ENCODE measurements at places on chromosomes 7 and 10.

DNA sequence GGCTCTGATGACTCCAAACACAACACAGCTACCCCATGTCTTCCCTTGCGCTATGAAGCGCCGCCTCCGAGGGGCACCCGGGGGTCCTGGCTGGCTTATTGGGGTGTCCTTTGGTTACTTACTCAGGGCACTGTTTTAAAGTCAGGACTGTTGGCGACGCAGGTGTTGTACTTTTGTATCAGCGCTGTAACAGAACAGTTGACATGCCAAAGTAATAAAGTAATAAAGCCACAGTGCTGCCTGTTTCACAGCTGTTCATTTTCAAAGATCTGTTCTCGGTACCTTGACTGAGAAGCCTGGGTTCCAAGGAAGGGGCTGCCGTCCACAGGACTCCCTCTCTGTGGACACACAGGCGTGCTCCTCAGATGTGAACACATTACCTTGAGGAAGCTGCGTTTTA is 64.1 kb downstream of the WDR37 start:
- no peak for DNase-seq

GRCh38 chr10:74047304-74047703 is 49.4 kb downstream of the VCL start:
- no peak for DNase-seq

DNA sequence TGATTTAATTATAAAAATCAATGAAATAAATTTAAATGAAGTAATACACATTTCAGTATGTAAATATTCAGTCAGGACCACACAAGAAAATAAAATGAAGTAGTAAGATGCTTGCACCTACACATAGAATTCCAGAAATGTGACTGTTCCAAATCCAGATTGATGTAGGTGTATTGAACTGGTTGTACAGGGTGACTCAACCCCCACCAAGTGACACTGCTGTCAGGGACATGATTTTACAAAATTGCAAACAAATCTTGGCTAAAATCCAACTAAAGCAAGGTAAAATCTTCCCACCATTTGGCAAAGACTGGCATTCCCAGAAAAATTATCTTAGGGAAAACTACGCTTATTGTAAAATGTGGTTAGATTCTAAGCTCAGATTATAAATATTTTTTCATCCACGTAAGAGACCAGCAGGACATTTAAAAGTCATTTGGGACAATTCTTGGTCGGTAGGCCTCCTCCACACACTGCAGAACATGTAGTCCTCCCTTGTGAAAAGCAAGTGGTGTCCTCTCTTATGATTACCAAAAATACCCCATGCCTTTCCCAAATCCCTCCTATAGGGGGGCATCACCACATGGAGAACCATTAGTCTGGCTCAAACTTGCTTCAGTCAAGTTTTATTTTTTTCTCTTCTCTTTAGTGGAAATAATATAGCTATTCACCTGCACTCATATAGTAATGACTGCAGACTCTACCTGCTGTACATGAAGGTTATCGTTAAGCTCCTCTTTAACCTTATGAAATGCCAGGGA is 287.1 kb upstream of the SMIM30 start:
- DNase-seq, result no peak

GRCh38 chr7:101542527-101543241 is 86.4 kb downstream of the MYL10 start:
- DNase-seq, result peak; percentile 86

- DNase-seq, result peak; percentile 66
These were observed 232.2 kb downstream of the DNAJB6 start for GRCh38 chr7:157568770-157569584.

DNA sequence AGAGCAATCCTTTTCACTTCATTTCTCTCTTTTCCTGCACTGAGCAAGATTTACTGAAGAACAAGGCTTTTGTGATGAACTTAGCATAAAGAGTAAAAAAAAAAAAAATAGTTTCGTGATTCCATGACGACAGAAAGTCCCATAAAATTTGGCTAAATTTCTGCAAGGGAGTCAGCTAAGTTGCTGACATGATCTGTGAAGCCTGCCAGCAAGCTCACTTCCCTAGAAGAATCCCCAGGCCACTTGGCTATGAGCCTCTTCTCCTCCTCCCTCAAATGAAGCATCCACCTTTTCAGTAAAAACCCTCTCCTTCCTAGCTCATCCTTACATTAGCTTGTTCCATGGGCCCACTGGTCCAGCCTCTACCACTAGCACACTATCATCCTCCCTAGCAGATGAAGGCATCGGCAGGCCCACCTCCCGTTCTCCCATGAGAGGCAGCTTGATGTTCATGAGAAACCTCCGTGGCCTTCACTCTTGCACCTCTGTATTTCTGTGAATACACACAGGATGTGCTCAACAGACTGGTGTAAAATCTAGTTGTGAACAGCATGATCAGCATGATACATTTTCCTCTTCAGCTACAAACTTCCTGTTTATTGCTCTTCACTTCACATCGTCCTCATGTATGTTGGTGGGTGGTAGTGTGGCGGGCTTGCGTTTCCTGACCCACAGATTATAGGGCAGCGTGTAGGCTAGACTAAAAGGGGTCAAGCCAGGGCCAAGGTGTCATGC is 30.9 kb downstream of the GIMAP8 start:
- DNase-seq, result no peak

- DNase-seq, result peak; percentile 91
These were observed 100.8 kb downstream of the EBF3 start for GRCh38 chr10:129863201-129863663.

DNA sequence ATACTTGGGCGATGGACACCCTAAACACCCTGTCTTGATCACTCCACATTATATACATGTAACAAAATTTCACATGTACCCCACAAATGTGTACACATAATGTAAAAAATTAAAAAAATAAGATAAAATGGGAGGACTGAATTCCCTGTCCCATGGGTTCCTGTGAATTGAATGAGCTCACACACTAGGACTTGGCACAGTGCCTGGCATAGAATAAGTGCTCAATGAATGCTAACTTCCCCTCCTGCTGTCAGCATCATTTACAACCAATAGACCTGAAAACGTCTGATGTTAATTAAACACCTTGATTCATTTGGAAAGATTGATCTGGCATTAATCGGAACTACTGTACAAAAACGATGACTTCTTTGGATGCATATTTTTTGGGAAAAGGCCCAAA is 117.3 kb upstream of the ZNF438 start:
- no peak for DNase-seq

GRCh38 chr10:66565999-66566398 is 359.8 kb upstream of the LRRTM3 start:
- no peak for DNase-seq

GRCh38 chr10:69363666-69364065 is 53.1 kb downstream of the TACR2 start:
- DNase-seq, result no peak

- peak; percentile 49 for DNase-seq
These were observed 6.1 kb downstream of the CYP26A1 start for GRCh38 chr10:93079663-93080349.

DNA sequence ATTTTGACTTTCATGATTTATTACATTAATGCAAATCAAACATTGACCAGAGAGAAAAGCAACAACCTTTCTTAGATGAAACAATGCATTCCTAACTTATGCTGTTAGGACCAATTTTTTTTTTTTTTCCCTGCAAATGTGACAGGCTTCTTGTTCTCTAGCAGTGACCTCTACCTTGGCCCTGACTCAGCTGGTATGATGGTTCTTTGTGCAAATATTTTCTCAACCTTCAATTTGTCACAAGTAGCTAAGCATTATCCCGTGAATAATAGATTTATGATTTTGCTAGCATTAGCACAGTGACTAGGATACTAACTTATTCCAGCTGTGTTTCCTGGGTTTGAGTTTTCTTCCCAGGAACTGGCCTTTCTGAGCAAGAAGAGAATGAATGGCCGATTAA is 64.9 kb downstream of the PPP1R9A start:
- no peak for DNase-seq

DNA sequence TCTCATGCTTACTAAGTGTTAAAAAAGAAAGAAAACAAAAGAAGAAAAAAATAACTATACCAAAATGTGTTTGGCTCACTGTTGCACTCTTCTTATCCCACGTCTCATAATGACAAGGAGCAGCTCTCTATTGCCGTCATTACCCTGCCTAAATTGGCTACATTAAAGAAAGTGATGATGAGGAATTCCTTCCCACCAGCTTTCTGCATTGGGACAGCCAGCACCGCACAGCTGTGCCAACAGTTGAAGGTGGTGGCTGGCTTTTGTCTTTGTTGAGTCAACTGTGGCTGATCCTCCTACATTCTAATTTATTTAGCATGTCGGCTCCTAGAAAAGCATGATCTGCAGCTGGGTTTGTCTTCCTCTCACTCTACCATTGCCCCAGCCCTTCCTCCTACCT is 751.8 kb downstream of the KCNMA1 start:
- no peak for DNase-seq

DNA sequence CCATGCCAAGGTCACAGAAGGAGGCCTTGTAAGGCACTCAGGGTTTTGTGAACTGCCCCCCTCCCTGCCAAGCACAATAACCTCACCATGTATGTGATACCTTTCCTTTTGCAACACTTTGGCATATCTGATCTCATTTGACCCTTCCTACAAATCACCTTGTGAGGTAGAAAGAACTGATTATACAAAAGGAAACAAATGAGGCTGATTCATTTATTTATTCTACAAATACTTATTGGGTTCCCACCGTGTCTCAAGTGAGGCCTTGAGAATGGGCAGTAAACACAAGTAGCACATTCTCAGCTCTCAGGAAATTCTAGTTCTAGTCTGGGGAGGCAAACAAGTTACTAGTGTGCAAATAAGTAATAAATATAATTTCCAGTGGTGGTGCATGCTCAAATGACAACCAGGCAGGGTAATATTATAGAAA is 19.6 kb downstream of the PLCE1 start:
- no peak for DNase-seq

DNA sequence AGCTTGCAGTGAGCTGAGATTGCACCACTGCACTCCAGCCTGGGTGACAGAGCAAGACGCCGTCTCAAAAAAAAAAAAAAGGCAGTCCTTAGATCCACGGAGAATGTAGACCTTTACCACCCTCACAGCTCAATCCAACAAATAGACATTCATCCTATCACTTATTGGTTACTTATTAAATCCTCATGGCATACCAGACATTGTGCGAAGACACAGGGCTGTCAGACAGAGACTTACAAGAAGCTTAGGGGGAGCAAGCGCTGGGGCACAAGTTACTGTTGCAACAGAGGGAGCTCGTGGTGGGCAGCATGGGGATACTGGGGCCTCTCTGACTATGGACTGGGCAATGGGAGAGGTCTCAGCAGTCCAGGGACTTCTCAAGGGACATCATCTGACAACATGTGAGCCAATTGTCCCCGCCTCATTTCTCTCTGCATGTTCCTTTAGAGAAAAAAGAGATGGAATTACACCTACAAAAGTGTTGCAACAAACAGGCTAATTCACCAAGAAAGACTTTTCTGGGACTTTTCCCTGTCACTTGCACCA is 82.8 kb upstream of the TNS3 start:
- DNase-seq, result no peak

DNA sequence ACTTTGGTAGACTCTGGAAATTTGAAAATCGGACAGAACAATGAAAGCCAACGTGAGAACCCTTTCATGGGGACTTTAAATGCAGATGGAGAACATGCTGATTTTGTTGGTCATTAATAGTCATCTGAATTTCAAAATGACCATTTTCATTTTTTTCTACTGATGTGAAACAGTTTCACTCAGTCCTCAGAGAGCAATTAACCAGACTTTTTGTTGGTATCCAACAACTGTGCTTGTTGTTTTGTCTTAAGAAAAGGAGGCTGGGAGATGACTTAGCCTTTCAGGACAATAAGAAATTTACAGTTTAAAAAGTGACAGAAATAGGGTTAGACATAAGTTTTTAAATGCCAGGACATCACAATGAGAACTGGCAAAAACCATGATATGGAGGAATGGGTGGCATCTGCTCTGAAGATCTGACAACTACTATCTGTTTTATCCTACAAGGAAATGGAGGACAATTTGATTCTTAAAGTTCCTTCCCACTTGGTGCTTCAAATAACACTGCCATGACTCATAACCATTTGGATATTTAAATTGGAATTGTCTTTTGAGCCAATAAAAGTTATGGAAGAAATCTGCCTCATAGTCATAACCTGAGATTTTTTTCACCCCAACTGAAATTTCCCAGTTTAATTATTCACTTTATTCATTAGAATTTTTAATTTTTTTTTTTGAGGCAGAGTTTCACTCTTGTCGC is 87.2 kb upstream of the HPS1 start:
- no peak for DNase-seq

GRCh38 chr10:90959826-90960225 is 38.9 kb upstream of the ANKRD1 start:
- no peak for DNase-seq

- DNase-seq, result no peak
These were observed 540.2 kb downstream of the NXPH1 start for GRCh38 chr7:8973601-8974000.

DNA sequence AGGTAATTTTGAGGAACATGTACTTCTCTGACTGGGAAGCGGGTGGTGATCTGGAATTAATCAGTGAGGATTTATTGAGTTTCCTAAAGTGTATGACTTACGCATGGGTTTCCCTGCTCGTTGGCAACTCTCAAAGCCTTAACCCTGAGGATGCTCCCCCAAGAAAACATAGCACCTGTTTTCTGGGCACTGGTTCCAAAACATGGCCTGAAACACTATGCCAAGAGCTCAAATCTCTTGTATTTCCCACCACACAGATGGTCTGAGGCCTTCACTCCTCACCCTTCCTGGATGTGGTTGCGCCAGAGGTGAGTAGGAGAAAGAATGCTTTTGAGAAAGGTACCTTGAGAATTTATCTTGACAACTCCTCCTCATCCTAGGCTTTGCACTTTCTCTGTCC is 250.4 kb downstream of the FZD1 start:
- no peak for DNase-seq

GRCh38 chr7:100863406-100863950 is 3.7 kb upstream of the TRIP6 start:
- DNase-seq, result no peak

- DNase-seq, result no peak
These were observed 303.3 kb downstream of the IPMK start for GRCh38 chr10:57964351-57964750.

- no peak for DNase-seq
These were observed 138.0 kb downstream of the AUTS2 start for GRCh38 chr7:69736126-69736810.

DNA sequence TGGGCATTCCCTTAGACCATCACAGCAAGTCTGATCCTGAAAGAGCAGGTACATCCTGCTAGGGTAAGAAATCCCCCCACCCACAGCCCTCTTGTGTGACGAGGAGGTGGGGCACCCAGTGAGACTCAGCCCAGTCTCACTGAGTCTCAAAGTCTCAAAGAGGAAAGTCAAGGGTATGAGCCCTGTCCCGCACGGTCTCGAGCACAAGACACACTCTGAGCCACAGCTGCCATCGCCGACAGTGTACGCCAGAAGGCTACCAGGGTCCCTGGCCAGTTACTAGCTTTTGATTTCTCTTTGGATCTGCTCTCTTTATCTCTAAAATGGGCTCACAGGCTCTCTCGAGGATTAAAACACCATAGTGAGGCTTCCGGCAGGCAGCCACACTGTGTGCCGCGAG is 190.2 kb downstream of the TNS3 start:
- DNase-seq, result no peak

GRCh38 chr10:48811917-48812316 is 127.2 kb downstream of the WDFY4 start:
- DNase-seq, result no peak
